ENCODE measurements at places on chromosomes 2 and 18.

- no peak for DNase-seq
These were observed 21.6 kb upstream of the AGFG1 start for GRCh38 chr2:227450311-227450841.

- DNase-seq = no peak
These were observed 3.1 kb upstream of the CYTIP start for GRCh38 chr2:157447031-157447430.

- DNase-seq = peak; percentile 25
These were observed 1.4 kb downstream of the PPM1G start for GRCh38 chr2:27407798-27408491.

DNA sequence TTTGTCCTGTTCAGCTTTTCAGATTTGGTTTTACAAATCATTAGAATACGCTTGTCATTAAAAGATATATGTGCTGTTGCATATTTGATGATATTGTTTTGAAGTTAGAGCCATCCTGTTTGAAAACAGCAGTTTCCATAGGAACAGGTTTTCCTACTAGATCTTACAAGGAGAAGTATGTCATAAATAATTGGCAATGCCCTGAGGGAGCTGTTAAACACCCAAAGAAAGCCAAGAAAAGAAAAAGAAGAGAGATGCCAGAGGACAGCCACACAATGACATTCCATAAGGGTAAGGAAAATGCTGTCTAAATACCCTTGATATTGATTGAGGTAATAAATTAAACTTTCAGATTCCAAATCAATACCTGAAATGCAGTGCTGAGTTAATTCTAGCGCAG is 392.2 kb upstream of the CRIM1 start:
- DNase-seq = no peak

GRCh38 chr18:76604108-76604934 is 109.3 kb upstream of the ZNF516 start:
- DNase-seq = no peak

- no peak for DNase-seq
These were observed 22.8 kb downstream of the HPCAL1 start for GRCh38 chr2:10325278-10326145.

GRCh38 chr2:154370873-154371272 is 327.6 kb upstream of the KCNJ3 start:
- DNase-seq = no peak

DNA sequence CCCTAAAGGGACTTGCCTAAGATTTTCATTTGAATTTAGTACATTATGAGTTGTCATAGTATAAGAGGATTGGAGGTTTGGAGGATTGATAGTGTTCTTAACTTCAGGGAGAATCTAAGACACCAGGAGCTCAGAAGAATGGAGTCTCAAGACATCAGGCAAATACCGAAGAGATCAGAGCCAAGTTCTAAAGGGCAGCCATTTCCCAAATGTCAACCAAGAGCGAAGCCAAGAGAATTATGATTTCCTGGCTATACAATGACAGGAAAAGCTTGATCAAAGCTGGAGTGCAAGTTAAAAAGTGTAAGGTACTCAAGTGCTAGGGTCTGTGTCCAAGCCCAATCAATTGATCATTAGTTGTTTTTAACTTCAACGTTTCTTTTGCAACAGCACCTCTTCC is 283.0 kb upstream of the FN1 start:
- no peak for DNase-seq

- DNase-seq = peak; percentile 63
These were observed 577 bp downstream of the EHBP1 start for GRCh38 chr2:62705859-62706720.

DNA sequence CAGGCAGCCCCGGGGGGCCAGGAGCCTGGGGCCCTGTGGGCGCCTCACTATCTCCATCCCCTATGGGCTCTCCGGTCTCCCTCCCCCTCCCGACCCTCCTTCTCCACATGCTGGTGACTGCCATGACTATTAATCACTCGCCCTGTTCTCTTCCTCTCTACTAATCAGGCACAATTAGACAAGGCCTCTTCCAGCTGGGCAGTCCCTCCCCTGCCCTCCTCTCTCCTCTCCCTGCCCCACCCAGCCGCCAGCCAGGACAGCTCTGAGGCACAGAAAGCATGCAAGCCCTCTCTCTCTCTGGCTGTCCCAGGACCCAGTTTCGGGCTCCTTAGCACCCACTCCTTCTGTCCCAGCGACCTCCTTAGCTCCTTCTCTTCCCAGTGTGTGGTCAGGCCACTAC is 5.8 kb downstream of the ASIC4 start:
- DNase-seq = no peak

DNA sequence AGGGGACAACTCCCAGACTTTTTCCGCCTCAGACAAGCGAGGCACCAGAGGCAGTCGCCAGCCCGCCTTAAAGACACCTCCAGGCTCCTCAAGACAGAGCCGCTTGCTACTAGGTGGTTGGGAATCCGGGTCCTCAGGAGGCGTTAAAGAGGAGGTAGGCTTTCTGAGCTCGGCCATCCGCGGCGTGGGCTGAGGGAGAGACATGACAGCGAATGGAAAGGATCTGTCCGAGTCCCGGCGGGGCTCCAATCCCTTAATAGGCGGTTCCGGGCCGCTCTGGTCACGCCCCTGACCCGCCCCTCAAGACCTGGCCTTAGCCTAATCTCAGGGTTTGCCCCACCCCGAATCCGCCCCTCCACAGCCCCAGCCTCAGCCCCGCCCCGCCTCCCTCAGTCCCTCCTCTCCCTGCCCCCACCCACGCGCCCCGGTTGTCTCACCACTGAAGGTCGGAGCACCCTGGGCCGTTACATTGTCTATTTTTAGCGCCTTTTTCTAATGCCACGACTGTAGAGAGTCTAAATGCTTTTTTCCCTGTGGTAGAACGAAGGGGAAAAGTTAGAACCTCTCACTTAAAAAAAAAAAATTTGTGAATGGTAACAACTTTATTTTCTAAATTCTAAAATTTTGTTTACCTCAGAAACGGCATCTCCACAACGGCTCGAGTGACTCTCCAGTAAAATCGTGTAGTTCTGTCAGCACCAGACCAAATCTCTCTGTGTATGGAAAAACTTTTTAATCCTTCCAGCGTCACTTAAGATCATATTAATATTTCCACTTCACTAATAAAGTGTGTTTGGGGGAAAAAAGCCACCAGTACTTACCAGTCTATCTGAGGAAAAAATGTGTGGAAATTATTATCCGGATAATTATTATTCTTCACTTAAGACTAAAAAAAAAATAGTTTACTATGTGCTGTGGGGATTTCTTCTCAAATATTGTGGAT is at the start of gene RAD51AP2:
Gene RAD51AP2, minus strand, starts transcription at position 229 of the 943 bp plus-strand sequence. Its CDS starts 25 bp downstream, at position 204.
- no peak for DNase-seq

- DNase-seq = no peak
These were observed 346.0 kb downstream of the CYRIA start for GRCh38 chr2:16319551-16320121.

DNA sequence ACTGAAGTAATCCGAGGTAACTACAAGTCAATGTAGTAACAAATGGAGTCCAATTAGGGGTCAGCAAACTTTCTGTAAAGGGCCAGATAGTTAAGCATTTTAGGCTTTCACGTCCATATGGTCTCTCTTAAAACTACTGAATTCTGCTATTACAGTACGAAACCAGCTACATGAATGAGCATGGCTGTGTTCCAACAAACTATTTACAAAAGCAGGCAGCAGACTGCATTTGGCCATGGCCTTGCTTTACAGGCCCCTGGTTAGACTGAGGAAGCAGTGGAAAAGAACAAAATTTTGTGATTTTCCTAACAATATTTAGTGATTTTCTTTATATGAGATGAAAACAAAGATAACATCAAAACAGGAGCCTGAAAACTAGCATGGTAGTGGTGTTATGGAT is 64.0 kb downstream of the RTN4 start:
- DNase-seq = no peak

DNA sequence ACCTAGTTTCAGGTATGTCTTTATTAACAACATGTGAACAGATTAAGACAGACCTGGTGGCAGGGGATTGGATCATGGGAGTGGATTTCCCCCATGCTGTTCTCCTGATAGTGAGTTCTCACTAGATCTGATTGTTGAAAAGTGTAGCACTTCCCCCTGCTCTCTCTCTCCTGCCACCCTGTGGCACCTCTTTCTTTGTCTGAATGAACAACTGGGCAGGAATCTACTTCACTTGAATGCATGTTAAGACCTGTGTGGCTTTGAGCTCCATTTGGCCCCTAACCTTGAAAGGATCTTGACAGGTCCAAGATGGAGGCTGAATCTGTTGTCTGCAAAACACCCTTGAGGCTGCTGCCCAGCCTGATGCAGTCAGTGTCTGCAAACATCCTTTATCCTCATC is 194.4 kb downstream of the RNF144A start:
- no peak for DNase-seq

DNA sequence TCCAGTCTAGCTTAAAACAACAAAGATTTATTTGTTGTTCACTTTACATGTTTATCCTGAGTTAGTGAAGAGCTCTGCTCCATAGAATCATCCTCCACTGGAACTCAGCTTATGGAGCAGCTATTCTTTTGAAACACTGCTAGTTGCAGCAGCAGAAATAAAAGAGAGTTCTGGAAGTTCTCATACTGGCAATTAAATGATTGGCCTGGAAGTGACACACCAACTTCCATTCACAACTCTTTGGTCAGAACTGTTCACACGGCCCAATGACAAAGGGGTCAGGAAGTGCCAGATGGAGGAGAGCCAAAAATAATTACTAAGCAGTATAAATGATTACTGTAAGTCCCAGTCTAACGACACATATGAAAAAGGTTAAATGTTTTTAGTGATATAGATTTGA is 39.1 kb downstream of the FBXO11 start:
- DNase-seq = no peak

DNA sequence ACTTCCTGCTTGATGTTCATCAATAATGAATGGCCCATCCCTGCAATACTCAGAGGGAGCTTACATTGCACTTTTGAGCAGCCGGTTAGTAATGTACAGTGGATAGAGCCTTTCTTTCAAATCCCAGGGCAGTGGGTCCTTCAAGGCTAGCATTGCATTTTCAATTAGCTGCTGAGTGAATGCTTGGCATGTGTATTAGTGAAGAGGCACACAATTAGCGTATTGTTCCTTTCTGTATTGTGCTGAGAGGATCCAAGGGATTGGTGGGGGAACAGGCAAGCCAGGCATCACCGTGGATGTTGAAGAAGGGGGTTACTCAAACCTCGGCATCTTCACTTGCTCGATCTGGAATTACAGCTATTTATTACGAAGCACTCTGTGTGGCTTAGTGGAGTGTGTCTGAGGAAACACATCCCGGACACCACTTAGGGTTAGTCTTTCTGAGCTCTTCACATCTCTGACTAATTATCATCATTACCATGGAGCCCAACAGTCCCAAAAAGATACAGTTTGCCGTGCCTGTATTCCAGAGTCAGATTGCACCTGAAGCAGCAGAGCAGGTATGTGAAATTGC is at the start of gene PPP1R1C:
Gene PPP1R1C, plus strand, starts transcription at position 222 of the 574 bp plus-strand sequence. Its CDS starts 258 bp downstream, at position 480.
- no peak for DNase-seq

GRCh38 chr18:11105463-11105862 is 43.9 kb downstream of the PIEZO2 start:
- DNase-seq = no peak

GRCh38 chr18:50737127-50737526 is 82.7 kb downstream of the MRO start:
- no peak for DNase-seq

DNA sequence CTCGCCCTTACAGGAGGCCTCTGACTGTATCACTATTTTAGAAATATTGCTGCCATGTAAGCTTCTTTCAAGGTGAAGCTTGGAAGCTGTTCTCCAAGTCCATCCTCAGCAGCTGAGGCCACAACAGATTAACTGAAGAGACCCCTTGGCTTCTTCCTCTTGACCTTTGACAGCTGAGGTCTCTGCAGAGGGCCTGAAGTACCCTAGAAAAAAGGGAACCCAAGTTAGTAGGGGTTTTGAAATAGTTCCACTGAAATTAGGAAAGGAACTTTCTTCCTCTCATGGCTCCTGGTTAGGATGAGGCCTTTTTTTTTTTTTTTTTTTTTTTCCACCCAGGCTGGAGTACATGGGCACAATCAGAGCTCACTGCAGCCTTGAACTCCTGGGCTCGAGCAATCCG is 15.5 kb upstream of the IHH start:
- no peak for DNase-seq

DNA sequence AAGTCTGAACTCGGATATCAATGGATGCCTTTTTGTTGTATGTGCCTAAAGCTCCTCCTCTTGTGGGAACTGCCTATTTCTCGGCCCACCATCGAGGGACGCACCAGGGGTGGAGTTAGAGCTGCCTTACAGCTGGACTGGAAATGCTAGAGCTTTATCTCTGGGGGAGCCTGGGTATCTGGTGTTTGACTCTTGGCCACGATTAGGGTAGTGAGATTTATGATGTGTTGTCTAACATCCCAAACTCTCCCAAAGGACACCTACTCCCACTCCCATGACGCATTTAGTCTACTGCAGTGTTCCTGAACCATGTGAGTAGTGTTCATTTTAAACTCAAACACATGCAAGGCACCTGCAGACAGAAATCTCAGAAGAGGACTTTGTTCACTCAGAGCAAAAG is 594.8 kb downstream of the METTL4 start:
- DNase-seq = no peak

GRCh38 chr2:37781028-37781427 is 109.6 kb upstream of the CDC42EP3 start:
- DNase-seq = no peak

GRCh38 chr2:57615855-57616556 is 430.6 kb upstream of the VRK2 start:
- DNase-seq = no peak

DNA sequence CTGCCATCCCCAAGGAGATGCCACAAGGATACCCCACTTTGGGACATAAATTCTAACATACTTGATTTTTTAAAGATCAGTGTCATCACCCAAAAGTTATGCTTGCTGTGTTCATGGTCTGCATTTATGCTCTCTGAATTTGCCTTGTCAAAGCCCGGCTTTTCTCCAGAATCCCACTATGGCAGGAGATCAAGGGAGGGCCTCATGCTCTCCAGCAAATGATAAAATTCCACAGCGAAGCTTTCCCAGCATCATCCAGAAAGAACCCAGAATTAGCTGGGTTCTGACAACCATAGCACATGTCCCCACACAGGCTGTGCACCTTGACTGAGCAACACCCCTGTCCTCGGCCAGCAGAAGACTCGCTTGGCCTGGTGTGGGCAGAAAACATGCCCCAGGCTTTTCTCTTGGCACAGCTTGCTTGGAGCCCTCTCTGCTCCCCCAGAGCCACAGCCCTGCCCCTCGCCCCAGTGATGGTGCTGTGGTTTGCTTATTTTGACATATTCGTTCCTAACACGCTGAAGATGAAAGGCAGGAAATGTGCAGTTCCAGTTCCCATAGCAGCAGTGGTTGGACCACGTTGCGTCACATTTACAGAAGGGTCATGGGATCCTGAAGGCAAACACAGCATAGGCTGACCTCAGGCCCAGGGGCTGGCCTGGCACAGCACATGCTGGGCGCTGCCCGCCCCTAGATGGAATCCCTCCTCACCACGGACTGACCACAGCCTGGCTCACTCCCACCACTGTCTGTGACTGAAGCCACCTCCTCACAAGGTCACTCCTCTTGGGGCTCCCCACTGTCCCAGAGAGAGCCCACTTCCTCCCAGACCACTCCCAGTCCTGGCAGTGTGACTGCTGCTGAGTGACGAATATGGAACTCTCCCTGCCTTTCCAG is 14.1 kb upstream of the CHRNA1 start:
- DNase-seq = peak; percentile 83
